Smooth muscle cell of the brain vasculature (primary cell): ENCODE measurements at places on chromosomes 6 and 20.

GRCh38 chr6:97205966-97206365 is 77.0 kb downstream of the MMS22L start:
- no peak for DNase-seq

DNA sequence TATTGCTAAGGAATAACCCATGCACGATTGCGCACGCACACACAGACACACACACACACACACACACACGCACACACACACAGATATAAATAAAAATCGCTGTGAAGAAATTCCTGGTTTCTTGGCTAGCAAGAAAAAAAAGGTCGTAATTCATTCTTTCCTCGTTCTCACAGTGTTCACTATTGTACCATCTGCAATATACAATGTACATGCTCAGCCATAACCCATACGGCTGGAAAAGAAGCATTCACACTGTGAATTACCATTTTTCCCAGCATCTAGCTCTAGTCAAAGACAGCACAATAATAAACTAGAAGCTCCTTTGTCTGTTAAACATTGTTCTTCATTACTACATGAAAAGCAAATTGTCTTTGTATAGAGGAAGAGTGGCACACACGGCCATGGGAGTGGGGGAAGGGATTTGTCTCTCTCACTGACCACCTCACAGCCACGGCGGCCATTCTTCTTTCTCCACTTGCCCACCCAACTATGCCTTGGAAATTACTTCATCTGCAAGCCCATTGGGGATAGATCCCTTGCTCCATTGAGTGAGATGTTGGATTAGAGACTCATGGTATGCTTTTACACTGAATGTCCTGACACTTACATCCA is 115.3 kb upstream of the ID4 start:
- no peak for DNase-seq

GRCh38 chr20:48458601-48459385 is 369.0 kb downstream of the PREX1 start:
- DNase-seq: no peak

DNA sequence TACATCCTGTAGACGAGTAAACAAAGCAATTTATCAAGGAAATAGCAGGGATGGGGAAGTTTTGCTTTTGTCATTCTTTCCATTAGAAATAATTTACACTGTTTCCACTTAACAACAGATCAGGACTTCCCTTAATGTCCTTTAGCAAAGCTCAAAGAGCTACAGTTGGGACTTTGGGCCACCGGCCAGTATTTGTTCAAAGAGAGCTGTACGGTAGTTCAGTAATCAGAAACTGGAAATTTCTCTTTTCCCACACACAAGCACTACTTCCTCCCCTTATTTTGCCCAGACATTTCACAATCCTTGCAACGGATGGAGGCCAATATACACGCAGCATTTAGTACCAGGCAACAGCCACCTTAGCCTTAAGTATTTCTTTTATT is 12.1 kb upstream of the HINT3 start:
- no peak for DNase-seq

GRCh38 chr20:16761305-16761829 is 13.2 kb downstream of the OTOR start:
- DNase-seq: peak; percentile 54

GRCh38 chr20:23970049-23970448 is 18.5 kb downstream of the GGTLC1 start:
- DNase-seq: no peak

DNA sequence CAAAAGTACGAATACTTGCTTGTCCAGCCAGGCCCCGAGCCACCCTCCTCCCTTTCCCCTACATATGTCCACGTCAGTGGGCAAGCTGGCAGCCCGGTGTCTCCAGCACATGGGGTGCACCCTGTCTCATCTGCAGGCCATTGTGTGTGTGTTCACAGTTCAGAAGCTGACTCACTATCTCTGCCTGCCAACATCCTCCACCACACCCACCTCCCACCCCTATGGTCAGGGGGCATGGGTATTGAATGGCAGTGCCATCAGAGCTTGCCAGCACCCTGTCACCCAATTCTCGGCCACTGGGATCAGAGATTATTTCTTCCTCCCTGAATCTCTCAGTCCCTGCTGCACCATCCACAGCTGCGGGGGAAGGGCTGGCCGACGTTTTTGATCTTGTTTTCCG is 195.7 kb downstream of the FARS2 start:
- DNase-seq: no peak

DNA sequence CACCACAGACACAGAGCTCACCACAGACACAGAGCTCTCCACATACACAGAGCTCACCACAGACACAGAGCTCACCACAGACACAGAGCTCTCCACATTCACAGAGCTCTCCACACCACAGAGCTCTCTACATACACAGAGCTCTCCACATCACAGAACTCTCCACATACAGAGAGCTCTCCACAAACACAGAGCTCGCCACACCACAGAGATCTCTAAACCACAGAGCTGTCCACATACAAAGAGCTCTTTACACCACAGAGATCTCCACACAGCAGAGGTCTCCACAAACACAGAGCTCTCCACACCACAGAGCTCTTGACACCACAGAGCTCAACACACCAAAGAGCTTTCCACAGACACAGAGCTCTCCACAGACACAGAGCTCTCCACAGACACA is 55.8 kb downstream of the ERMARD start:
- no peak for DNase-seq

- DNase-seq: no peak
These were observed 1.7 kb upstream of the PDE10A start for GRCh38 chr6:165664559-165665383.

- DNase-seq: no peak
These were observed 13.3 kb downstream of the FRK start for GRCh38 chr6:116047173-116047933.

GRCh38 chr6:113351173-113351834 is 505.8 kb upstream of the MARCKS start:
- DNase-seq: no peak

GRCh38 chr6:42147138-42147562 is 4.7 kb upstream of the C6orf132 start:
- DNase-seq: no peak
